ENCODE measurements at places on chromosomes 7 and 10.
A peak's percentile ranks its signal among the peaks of the same experiment; 100 is the strongest.

GRCh38 chr7:107471292-107472070 is 1.6 kb downstream of the GPR22 start:
- no peak for DNase-seq

DNA sequence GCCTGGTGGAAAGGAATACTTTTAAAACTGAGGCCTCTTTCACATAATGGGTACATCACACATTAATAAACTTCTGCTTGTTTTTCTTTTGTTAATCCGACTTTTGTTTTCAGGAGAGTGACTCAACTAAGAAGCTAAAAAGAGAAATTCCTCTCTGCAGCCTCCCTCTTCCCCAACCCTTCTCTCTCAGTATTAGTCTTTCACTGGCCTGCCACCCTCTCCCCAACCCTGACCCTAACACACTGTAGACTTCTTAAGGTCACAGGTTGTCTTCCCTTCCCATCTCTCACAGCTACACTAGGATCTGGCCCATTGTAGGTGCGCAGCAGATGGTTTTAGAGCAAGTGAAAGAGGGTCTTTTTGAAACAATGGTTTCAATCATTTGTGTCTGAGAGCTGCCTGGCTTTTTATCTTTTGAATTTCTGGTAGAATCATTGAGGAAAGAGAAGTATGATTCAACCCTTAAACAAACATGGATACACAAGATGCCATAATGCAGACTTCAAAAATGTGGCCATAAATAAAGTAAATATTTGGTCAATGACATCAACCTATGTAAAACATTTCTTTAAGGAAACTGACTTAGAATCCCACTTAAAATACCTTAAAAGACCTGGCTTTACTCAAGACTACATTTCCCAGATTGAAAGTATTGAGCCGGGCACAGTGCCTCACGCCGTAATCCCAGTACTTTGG is 17.9 kb upstream of the FFAR4 start:
- no peak for DNase-seq

GRCh38 chr7:151109094-151110048 is 23.1 kb downstream of the AGAP3 start:
- DNase-seq = no peak

GRCh38 chr7:129150199-129150996 is 5.9 kb downstream of the TSPAN33 start:
- DNase-seq = no peak

GRCh38 chr10:118501637-118502440 is 93.6 kb downstream of the PRLHR start:
- DNase-seq = peak; percentile 4
